ENCODE measurements at places on chromosomes 4 and X. TPM values are rescaled to one million over a fixed set of nuclear protein-coding genes. Genes with fewer than 3 reads are reported as not detected.
A peak's percentile ranks its signal among the peaks of the same experiment; 100 is the strongest.

HSFX4 gene
- not detected for total RNA-seq

DNA sequence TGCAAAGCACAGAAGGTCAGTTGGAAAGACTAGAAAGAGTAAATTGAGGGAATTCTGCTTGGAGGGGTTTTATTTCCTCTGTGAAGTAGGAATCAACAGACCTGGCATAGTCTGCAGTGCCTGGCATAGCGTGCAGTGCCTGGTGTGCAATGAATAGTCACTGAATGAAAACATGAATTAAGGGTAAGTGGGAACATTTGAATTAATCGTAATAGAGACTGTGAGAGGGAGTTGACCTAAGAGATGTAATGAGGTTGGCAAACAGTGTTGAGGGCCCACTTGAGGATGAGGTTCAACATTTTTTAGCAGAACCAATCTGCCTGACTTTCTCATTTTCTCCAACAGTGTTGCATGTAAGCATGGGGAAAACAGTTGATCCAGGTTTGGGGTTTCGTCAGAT is 377.2 kb upstream of the FTHL17 start:
- no peak for DNase-seq

CABS1 gene
- total RNA-seq: not detected

DNA sequence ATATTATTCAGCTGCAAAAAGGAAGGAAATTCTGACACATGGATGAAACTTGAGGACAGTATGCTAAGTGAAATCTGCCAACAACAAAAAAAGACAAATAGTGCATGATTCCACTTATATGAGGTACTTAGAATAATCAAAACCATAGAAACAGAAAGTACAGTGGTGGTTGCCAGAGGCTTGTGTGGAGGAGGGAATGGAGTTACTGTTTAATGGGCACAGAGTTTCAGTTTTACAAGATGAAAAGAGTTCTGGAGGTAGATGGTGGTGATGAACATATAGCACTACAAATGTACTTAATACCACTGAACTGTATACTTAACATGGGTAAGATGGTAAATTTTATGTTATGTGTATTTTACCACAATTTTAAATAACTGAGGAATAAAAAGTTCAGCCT is 212.0 kb upstream of the KLF3 start:
- DNase-seq: no peak

DNA sequence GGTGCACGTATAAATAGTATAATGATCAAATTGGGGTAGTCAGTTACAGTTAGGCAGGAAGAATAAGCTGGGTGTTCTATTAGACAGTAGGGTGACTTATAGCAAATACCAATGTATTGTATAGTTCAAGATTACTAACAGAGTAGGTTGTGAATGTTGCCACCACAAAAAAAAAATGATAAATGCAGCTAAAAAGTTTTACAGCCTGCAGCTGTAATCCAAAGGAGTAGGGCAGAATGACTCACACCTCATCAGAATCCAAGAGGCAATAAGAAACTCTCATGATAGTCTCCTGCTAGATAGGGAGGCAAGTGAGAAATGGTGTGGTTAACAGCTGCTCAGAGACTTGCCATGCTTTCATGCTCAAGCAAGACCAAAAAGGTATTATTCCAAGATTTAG is 19.6 kb upstream of the TCEAL4 start:
- no peak for DNase-seq

SLC26A1 gene
- not detected for total RNA-seq

VBP1 gene
- total RNA-seq: 100 TPM

DNA sequence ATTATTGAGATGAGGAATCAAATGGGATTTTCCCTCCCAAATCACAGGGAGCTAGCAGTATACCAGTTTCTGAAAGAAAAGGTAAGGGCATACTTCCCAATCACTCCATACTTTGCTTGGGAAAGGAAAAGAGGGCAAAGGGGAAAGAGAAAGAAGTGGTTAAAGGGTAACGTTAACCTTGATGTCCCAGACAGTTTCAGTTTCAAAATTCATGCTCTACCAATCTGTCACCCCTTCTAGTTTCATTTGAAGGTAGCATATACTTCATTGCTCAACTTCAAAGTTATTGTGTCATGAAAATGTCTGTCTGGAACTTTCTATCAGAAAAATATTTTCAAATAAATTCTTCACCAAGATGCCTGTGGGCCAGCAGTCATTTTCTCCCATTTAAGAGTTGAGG is 16.0 kb downstream of the TNMD start:
- no peak for DNase-seq

DNA sequence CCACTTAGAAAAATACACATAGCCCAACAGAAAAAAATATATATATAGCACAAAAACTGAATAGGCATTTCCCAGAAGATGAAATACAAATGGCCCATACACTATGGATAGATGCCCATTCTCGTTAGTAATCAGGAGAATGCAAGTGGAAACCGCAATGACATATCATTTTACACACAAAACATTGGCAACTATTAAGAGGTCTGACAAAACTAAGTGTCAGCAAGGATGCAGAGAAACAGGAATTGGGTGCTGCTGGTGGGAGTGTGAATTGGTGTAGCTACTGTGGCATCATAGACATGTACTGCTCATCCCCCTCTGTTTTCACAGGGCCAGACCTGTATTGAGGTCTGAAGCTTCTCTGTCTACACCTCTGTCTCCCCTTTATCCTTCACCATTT is 320.0 kb downstream of the IDS start:
- DNase-seq: no peak

PDZD4 gene
- 5.7 TPM for total RNA-seq

DNA sequence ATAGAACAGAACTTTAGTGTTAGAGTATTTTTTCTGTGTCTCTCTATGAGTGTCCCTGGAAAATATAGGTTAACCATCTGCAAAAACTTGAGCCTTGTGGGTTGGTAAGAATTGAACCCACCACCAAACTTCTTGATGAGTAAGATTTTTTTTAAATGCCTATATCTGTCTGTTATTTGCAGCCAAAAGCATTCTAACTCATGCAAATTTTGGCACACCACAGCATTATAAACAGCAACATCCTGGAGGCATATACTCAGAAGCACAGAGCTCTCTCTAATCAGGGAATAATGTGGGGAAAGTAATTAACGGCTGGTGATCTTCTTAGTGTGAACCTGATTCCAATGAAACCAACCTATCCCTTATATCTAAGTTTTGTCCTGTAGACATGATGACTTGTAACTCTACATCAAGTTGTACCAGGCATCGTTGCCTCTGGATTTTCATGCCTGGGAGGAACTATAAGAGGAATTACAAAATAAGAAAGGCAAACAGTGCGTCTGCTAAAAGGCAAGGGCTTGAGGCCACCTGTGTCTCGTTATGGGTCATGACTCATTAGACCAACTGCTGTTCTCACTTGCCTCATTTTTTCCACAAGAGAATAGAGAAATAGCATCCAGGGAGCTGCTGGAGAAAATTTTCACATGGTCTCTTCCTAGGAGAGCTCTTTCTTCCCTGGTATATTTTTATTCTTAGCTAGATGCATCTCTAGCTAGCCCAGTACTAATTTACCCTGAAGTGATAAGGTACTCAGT is 202.4 kb downstream of the CHIC2 start:
- DNase-seq: no peak

- no peak for DNase-seq
Observed at GRCh38 chrX:47815901-47816845, 20.5 kb upstream of the ZNF81 start.

DNA sequence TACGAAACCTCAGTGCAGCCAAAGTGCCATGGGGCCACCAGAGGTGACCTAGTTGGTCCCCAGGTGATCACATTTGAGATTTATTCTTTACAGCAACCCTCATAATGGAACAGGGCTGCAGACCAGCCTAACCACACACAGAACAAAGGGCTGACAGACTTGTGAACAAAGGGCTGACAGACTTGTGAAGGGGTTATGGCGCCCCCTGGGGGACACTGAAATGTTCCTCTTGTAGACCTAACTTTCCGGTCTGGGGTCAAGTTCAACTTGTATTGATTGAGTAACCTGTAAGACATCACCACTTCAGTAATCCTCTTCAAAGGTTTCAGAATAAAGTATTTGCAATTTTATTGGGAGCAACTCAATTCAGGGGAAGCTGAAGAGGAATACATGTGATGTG is 175.9 kb upstream of the RPS6KA3 start:
- peak; percentile 89 for DNase-seq

DNA sequence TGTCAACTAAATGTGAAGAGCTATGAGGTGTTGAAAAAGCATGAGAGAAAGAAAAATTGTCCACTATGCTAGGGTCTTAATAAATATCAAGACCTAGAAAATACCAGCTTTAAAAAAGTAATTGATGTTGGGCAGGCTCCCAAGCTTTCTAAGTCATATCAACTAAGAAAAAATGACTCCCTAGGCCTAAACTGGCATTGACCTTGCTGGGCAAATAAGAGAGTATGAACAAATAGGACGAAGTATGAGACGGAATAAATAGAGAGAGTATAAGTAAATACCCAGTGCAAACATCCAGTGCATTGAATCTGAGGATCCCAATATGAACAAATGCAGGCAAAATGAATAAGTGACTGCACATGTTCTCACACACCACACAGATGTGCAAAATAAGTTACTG is 3.2 kb downstream of the KDR start:
- DNase-seq: no peak

- DNase-seq: no peak
Observed at GRCh38 chrX:39704590-39704989, 393.2 kb downstream of the BCOR start.

GRCh38 chrX:139738581-139738980 is 30.6 kb upstream of the MCF2 start:
- no peak for DNase-seq

DNA sequence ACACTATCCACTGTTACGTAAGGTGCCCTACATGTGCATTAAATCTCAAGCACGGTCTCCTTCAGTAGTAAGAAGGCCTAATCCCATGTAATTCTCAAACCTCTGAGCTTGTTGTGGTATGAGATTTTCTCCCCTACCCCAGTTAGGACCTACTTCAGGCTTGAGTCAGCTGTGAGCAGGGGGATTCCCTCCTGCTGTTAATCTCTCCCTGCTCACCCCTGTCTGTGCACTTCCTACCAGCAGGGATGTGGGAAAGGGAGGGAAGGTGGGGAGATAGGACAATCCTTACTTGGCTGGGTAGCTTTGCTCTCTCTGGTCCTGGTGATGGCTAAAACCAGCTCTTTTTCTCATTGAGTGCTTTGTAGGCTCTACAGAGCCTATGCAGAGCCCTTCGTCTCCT is 60.8 kb downstream of the PALLD start:
- DNase-seq: no peak

DNA sequence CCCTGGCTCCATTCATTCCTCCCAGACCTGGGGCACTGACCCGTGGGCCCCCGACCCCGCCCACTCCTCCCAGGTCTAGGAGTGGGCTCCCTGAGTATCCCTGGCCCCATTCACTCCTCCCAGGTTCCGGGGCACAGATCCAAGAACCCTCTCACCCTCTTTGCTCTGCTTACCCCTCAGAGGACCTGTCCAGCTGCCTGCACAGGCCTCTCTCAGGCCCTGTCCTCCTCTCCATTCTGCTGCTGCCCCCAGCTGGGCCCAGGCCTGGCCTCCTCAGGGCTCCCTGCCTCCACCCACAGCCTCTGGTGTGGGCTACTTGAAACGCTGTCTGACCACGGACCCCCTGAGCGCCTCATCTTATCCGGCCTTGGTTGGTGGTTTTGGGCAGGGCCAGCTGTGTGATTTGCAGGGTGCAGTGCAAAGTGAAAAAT is 217.7 kb upstream of the PSAPL1 start:
- DNase-seq: no peak

DNA sequence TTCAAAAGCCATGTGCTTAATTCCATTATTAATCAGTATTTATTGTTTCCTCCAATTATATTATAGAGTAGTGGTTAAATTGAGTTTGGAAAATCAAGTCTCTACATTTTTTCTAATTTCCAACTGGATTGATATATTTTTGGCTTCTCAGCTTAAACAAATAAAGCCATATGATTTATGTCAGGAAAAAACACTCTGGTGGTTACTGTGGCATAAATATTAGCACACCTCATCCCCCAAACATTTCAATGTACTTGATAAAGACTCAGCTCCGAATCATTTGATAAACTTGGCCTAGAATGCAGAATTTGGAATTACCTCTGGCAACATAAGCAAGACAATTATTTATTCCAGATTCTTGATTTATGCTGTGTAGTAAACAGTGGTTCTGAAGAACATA is 2313.8 kb downstream of the ARAP2 start:
- DNase-seq: no peak

DNA sequence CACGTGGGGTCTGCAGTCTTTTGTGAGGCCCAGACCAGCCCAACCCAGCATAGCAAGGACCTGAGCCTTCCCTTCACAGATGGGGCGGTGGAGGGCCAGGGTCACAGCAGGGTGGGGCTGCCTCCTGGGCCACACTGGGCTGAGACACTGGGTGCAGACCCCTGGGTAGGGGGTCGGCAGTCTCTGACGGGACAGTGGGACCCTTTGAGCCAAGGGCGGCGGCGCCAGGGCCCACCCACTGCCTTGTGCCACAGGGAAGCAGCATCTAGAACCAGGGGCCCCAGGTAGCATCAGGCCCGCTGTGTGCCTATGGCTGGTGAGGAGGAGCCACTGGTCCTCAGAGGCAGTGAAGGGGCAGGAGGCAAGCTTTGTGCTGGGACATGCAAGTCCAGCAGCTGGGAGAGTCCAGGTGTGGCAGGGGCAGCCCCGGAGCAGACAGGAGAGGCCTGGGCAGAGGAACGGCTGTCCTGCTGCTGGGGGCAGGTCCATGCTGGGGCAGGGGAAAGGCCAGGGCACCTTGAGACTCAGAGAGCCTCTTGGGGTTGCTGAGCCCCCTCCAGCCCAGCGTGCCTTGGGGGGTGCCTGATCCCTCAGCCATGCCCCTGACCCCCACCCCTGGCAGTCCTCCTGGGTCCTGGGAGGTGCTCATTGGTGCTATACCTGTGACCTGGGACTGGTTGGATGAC is 131.3 kb upstream of the NKX1-1 start:
- DNase-seq: no peak

GRCh38 chr4:118968813-118969212 is 80.2 kb downstream of the SYNPO2 start:
- DNase-seq: no peak

GRCh38 chr4:172950990-172951389 is 217.6 kb upstream of the GALNT7 start:
- DNase-seq: no peak

WFS1 gene
- total RNA-seq: 4.6 TPM

BRS3 gene
- total RNA-seq: not detected

DNA sequence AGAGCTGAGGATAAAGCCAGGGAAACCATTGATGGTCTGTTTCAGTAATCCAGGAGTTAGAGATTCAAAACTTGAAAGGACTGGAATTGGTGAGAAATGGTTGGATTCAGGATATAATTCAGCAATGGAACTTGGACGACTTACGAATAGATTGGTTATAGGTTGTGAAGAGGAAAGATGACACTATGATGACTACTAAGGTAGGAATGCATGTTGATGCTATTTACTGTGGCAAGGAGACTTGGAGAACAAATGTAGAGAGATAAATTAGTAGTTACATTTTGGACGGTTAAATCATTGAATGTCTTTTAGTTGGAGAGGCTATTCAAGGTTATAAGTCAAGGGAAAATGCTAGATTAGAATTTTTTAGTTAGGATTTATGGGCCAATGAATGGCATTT is 365.4 kb upstream of the TECRL start:
- no peak for DNase-seq

Data from activated CD4-positive, alpha-beta memory T cell treated with anti-CD3 and anti-CD28 coated beads for 36 hours (primary cell).